NCI-H774 (cell line): ENCODE measurements at places on chromosomes 12 and 14.

DNA sequence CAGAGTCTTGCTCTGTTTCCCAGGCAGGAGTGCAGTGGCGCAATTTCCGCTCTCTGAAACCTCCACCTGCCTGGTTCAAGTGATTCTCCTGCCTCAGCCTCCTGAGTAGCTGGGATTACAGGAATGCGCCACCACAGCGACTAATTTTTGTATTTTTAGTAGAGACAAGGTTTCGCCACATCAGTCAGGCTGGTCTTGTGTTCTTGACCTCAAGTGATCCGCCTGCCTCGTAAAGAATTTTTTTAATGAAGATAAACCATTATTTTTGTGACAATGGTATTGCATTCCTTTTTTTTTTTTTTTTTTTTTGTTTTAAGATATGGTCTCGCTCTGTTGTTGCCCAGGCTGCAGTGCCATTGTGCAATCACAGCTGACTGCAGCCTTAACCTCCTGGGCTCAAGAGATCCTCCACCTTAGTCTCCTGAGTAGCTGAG, 25.8 kb downstream of the ACVR1B start:
- no peak for DNase-seq

DNA sequence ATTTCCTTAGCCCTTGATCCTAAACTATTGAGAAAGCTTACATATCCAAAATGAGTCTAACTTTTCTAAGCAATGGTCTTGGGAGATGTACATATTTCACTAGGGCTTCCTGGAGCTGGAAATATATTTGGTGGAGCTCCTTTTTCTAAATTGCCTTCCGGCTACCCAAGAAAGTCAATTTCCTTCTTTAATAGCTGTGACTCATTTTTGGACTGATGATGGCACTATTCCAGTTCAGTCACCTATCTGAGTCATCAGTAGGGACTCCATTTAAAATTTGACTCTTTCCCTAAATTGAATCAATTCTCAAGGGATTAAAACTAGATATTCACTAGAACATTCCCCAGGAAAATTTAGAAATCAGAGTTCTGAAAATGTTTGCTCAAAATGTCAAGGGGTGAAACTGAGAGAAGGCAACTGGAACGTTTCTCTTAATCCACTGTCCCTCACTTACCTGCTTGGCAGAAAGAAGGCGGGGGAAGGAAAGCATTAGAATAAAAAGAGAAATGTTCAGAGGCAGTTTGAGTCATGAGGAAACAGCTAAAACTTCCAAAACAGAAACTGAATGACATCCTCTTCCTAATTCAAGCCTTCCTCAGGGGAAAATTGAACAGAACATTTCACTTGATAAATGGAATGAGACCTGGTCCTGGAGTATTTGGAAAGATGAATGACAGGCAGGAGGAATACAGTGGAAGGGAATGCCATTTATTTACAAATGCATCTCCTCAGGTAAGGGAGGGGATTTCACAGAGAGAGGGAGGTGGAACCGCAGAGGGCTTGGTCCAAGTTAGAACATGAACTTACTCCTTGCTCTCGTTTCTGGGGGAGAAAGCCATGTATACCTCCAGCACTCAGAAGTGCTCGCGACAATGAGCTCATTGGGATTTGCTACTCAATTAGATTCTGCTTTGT, 91.2 kb downstream of the RGS6 start:
- DNase-seq = no peak

DNA sequence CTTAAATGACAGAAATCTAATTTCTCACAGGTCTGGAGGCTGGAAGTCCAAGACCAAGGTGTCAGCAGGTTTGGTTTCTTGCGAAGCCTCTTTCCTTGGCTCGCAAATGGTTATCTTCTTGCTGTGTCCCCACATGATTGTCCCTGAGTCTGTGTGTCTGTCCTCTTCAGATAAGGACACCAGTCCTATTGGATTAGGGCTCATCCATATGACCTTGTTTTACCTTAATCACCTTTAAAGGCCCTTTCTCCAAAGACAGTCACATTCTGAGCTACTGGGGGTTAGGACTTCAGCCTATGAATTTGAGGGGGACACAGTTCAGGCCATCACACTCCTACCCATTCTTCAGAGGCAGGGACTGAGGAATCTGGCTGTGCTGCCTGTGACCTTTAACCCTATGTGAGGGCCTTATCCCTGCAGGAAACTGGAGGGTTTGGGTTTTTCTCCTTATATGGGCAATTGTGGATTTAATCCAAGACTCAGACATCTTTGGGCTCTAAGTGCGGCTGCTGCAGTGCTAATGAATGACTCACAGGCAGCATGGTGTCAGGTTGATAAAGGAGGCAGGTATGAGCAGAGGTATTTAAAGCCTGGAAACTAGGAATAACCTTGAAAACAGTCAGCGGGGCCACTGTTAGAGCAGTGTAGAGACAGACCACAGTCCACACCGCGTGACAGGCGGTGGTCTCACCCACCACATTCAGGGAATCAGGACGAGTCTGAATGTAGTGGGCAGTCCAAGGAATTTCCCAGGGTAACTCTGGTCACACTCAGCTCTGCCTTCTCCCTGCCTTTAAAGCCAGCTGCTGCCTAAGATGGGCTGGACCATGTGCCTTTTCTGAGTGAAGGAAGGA, 10.2 kb downstream of the TPCN1 start:
- no peak for DNase-seq

- no peak for DNase-seq
Observed at GRCh38 chr12:132426349-132427173, 63.4 kb upstream of the FBRSL1 start.

DNA sequence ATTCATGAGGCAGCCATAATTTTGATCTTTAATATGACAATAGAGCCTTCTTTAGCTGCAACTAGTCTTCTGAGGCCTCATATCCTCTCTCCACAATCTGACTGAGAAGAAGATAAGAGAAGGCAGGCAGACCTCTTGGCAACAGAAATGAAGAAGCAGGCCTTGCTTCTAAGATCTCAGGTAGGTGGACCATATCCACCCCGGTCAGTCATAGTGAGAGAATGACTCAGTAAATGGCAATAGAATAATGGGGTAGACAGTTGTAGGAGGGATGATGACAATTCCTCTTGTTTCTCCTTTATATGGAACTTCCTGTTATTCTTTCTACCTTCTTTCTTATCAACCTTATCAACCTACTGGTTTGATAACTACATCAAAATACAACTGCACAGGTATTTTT, 246.7 kb upstream of the G2E3 start:
- no peak for DNase-seq

- DNase-seq = no peak
Observed at GRCh38 chr12:45481746-45482145, 247.8 kb upstream of the ARID2 start.

GRCh38 chr12:117100251-117100650, 1.0 kb upstream of the TESC start:
- no peak for DNase-seq

DNA sequence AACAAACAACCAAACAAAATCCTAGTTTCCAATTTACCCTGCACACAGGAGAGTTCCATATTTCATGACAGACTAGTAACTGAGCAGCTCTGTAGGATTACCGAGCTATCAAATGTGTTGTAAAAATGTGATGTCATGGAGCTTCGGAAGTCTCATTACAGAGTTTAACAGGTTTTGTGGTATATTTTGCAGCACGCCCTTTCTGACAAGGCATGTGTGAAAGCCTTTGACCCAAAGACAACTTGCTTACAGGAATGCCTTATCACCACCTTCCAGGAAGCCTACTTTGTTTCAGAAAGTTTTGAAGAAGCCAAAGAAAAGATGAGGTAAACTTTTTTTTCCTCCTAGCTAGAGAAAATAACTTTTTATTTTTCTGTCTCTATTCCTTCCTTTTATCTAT, 92.4 kb downstream of the TPH2 start:
- no peak for DNase-seq

DNA sequence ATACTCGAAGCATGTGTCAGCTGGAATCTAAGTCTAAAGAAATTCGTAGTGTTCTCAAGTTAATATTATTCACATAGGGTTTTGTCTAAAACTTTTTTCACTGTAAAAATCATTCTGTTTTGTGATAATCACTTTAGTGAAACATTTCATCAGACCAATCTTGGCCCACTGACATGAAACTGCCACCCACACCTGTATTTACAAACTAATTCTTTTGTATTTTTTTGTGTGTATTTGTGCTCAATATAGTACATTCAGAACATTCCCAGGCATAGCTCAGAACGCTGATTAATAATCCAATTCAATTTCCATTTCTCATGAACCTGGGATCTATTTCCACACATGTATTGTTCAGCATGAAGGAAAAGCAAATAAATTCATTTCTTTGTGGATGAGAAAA, 191.7 kb downstream of the RASSF9 start:
- DNase-seq = no peak

DNA sequence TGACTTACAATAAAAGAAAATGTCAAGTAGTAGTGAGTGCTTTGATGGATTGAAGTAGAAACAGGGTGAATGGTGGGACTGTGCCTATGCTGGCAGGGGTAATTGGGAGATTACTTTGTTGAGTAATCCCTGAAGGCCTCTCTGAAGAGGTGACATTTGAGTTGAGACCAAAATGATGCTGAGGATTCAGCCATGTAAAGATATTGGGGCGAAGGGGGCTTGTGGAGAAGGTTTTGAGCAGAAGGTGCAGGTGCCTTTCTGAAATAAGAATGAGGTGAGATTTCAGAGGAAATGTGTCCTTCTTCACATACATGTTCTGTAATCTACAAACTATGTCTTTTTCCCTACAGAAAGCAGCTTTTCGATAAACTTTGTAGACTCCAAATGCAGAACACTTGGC, 8.0 kb downstream of the GNG2 start:
- DNase-seq = no peak

- no peak for DNase-seq
Observed at GRCh38 chr12:121787063-121788025, 6.1 kb downstream of the RHOF start.

- no peak for DNase-seq
Observed at GRCh38 chr12:24223926-24224325, 274.5 kb upstream of the SOX5 start.

DNA sequence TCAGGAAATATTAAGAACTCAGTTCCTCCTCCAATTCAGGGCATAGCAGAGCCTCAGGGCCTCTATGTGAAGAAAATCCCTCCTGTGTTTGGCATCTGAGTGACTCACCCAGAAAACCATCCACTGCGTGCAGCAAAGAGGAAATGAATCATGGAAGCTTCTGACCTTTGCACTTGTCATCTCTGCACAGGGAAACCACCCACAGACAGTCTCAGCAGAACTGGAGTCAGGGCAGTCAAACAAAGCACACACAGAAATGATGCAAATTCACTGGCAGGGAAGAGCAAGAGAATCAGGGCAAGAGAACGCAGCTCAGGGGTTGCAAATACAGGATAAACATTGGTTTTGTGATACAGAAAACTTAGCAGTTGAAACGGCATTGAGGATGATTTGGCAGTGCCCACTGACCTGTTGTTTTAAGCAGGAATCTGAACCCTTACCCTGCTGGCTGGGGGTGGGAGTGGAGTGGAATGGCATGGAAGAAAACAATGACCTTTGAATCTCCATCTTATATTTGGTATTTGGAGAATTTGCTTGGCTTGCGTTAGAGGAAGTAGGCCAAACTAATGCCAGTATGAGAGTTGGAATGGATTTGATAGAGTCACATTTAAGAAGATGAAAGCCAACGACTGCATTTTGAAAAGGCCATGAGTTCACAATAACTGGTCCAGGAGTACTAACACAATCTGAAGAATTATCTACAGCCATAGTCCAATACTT, 53.5 kb downstream of the PHLDA1 start:
- no peak for DNase-seq

DNA sequence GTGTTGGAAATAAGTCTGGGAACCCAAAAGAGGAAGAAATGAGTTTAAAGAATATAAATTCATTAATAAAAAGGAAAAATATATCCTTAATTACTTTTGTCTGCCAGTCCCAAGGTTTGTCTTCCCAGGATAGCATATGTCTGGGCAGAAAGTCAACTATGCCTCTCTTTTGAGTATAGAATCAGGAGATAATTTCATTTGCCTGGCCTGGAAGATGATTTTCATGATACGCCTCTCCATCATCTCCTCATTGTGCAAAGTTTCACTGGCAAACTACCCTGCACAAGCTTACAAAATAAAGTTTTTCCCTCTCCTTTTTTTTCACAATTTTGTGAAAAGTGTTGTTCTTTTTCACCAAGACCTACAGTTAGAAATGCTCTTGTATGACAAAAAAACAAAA, 340.8 kb downstream of the EGLN3 start:
- no peak for DNase-seq

DNA sequence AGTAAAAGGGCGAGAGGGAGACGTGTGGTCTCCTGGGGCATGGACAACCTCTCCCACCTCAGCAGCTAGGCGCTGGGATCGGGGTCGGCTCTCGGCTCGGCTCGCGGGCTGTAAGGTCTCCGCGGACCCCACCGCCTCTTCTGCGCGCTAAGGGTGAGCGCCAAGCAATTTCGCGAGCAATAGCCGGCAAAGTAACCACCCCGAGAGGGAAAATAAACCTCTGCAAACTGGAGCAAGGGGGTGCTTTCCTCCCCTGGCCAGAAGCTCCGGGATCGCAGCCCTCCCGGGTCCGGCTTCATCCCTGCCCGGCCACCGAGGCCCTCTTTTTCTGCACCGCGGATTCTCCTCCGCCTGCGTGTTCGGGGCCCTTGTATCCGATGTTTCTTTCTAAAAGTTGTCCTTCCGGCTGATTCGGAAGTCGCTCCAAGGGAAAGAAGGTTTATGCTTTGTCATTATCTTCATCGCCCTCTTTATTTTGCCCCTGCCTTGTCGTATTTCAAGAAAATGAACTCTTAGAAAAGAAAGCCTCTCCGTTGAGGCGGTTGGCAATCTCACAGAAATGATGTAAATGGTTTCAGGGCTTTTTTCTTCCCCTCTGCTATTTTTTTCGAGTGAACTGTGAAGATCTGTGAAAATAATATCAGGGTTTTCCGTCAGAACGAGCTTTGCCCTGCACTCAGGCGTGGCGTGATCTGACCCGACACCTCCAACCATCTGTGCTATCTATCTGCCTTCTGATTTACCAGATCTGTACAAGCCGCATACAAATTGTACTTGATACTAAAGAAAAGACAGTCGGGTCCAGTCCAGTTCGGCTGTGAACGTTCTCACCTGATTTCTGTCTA, 1.7 kb upstream of the SIX6 start:
- DNase-seq = no peak

DNA sequence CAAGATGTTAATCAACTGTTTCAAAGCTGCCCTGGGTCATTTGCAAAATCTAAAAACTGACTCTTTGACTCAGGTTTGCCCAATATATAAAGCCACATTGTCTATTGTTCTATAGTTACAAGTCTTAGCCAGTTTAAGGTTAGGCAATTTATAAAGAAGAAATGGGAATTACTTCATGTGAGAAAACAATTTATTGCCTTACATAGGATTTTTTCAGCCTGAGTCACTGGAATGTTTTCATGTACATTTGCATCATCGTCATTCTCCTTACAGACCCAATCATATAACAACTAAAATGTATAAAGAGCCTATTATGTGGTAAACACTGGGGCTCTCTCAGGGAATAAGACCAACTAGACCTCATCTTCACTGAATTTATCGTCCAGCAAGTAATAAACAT, 100.3 kb upstream of the PLEKHG7 start:
- DNase-seq = no peak

DNA sequence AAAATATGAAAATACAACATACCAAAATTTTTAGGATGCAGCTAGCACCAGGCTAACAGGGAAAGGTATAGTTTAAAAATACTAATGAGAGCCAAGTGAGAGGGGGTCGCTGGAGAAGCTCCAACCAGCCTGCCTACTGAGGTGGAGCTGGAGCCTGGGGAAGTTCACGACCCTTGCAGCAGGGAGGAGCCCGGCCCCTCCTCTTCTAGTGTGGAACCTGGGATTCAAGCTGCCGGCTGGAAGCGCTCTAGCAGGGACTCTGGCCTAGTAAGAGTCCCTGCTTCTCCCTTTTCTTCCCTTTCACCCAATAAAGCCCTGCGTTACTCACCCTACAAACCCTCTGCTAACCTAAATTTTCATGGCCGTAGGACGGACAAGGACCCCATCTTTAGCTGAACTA, 5.0 kb upstream of the KCNK13 start:
- DNase-seq = no peak
